MM.1S (cell line): ENCODE measurements at places on chromosomes 3 and 15.

- no peak for DNase-seq
Measured at GRCh38 chr15:60751985-60752952, 273.3 kb upstream of the ICE2 start.

GRCh38 chr3:84963137-84963536 is 4.3 kb downstream of the CADM2 start:
- DNase-seq, result no peak

DNA sequence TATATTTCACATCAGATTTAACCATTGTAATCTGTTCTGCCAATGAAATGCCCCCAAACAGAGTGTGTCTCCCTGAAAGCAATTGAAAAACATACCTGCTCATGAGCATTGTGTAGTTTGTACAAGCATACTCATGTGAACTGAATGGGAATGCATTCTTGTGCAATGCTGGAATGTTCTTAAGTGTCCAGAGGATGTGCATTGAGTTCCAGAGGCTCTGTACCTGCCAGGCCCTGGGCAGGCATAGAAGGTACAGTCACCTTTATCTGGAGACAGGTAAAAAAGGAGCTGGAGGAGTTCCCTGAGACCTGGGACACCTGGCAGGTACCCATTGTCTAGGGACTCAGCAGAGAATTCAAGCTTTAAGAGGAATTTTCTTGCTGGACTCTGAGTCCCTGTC is 2.8 kb downstream of the MRAS start:
- no peak for DNase-seq

DNA sequence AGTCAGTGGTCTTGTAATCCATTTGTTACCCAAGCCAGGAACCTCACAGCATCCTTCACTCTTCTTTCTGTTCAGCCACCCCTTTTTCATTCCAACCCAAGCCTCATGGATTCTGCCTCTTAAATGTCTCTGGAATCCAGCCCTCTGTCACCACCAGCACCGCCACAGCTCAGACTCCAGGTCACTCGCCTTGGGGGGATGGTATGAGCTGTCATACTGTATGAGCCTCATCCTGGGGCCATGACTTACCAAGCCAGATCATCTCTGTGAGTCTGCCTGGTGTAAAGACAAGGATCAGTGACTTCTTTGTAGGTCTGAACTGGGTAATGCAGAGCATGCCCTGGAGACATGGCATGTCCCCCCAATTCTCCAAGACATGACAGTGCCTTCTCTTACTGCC is 79.6 kb downstream of the PGPEP1L start:
- no peak for DNase-seq

GRCh38 chr3:93843981-93844380 is 129.7 kb downstream of the PROS1 start:
- DNase-seq, result no peak

GRCh38 chr15:66849746-66850077 is 147.7 kb downstream of the SMAD6 start:
- no peak for DNase-seq

DNA sequence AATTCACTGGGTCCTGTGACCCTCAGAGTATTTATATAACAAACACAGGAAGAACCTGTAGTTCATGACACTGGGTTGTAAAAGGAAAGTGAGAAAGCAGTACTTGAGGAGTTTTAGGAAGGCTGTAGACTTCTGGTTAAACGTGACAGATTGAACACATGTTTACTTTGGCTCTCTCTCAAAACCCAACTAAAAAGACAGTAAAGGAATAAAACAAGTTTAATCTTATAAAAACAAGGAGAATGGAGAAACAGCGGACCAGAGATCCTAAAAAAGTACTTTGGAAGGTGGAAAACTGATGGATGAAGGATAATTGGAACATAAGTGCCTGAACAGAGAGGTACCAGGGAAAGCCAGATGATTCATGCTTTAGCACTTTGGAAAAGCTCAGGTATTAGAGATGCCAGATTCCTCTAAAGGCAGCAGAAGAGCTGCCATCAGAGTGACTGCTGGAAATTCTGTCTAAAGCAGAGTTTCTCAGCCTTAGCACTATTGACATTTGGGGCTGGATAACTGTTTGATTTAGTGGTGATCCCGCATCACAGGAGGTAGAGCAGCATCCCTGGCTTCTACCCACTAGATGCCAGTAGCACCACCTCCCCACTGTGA is 182.9 kb upstream of the RORA start:
- DNase-seq, result peak; percentile 47

DNA sequence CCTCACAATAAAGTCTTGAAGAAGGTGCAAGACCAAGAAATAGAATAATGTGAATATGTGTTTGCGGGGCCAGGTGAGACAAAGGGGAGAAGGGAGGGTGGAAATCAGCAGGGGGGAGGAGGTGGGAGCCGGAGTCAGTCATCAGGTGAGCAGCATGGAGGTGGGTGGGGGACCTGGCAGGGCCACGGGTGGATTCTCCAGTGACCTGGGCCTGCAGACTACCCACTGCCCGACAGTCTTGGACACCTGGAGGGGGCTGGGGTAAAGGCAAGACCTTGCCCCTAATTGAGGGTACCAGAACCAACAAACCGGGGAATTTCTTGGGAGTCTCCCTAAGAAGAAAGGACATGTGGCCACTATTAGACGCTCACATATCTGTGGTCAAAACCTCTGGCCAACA is 95.8 kb downstream of the CHSY1 start:
- DNase-seq, result no peak

DNA sequence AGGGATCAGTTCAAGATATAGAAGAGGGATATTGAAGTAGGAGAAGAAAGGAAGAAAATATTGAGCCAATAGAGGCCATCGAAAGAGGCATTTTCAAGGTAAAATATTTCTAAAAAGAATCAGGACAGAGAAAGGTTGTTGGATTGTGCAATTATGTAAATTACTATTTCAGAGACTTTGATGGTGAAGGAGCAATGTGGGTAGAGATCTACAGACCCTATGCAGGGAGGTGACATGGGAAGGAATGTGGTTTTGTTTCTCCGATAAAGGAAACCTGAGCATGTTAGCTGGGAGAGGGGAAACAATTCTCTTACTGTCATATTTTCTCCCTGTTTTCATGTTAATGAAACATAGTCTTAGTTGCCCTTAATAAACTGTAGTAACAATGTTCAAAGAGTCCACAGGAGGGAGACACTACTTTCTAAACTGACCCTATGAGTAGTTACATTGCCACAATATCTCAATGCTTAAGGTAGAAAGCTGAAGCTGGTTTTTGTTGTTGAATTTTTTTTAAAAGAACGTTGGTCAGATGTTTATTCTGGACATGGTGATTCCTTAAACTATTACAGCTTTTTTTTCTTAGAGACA is 133.3 kb downstream of the GRM7 start:
- DNase-seq, result no peak

- DNase-seq, result no peak
Measured at GRCh38 chr3:155130001-155130400, 49.9 kb downstream of the MME start.

DNA sequence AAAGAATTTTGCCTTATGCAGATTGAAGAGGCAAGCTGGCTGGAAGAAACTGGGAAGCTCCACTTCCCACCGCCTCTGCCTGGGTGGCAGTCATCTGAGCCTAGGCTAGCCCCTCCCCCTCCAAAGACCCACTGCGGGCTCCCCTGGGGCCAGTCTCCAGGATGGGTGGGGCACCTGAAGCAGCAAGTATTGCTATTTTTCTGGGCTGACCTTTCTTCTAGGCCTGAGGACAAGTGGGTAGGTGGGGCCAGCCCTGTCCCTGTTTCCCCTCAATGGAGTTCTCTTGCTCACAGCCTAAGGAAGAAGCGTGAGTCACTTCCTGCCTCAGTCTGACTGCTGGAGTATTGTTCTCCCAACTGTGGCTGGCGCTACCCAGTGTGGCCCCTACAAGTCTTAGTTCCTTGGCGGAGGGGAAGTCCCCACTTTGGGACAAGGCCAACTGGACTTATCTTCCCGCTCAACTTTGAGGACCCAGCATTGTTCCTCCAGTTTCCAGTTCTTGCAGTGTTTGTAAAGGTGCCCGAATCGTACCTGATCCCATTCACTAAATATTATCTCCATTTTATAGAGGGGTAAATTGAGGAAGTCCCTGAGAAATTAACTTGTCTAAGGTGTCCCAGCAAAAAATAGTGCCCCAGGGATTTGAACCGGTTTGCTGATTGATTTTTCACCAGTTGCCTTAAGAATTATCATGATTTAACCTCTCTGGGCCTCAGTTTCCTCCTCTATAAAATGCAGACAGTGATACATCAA is 1.4 kb downstream of the FURIN start:
- DNase-seq, result no peak

DNA sequence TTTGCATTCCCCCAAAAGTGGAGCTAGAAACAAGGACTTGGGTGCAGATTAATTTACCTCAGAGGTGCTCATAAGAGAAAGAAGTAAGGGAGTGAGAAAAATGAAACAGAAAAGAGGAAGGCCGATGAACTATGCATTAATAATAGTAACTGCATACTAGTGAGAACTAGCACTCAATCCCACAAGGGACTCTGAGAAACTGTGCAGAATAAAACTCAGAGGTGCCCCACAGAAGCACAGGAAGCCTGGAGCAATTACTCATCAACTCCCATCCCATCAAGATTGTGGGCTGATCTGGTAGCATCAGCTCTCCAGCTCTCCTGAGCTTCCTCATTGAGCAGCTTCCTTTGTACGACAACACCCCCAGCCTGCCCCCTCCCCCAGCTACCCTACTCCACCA is 50.8 kb downstream of the CLDN18 start:
- DNase-seq, result no peak

GRCh38 chr3:185342459-185343174 is 20.3 kb upstream of the MAP3K13 start:
- DNase-seq, result peak; percentile 64

DNA sequence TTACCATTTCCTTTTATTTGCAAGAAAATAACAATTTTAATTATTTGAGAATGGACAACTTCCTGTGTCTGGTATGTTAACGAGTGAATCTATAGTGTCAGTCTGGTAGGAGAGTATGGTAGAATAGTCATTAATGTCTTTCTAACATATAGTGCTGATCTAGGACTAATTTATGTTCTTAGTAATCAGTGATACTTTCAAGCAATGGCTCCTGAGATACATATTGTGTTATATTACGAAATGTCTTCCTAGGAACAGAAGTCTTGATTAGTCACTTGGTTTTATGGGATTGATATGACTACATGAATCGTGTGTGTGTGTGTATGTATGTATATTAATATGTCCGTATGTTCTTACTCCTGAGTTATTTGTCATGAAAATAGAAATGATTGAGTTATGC is 66.6 kb upstream of the PAQR5 start:
- no peak for DNase-seq

- DNase-seq, result peak; percentile 65
Measured at GRCh38 chr3:194003114-194004057, 132.6 kb upstream of the HES1 start.

GRCh38 chr15:48861813-48862431 is 16.0 kb upstream of the EID1 start:
- DNase-seq, result peak; percentile 70

DNA sequence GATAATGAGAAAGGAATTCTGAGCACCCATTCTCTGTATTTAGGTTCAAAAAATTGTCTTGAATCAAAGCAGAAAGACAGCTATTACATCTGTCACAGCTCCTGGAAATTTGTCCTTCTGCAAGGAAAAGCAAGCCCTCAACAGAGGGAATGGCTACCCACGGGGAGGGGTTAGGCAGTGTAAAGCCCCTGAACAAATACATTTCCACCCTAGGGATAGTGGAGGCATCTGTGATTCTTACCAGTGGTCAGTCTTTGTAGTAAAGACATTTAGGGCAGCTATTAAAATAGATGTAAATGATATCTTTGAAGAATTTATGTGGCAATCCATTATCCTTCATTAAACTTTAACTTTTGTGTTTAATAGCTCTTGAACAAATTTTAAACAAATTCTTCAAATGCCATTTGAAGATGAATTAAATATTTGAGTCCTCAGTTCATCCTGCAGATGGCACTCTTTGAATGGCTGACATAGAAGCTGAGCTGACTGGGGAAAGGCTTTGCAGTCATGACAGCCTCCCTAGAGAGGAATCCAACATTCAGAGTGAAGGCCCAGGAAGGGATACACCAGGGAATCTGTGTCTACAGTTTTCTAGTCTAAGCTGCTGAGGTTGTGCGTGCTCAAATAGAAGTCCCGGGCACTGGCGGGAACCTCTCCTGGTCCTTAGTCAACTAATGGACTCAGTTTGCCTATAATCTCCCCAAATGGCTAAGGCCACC is 359.7 kb upstream of the ROPN1 start:
- DNase-seq, result peak; percentile 75

DNA sequence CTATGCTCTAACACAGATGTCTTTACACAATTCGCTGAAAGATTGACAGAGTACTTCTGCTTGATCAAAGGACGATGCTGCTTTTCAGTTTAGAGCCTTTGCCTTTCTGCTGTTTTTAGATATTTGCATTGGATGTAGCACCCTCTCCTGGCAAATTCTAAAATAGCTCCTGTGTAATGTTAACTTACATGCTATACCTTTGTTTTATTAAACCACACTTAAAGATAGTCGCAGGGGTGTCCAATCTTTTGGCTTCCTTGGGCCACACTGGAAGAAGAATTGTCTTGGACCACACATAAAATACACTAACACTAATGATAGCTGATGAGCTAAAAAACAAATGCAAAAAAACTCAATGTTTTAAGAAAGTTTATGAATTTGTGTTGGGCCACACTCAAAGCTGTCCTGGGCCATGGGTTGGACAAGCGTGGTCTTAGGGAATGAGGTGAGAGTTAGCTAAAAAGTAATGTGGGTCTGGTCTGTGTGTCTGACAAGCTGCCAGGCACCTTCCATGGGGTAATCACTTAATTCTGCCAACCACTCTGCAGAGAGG is 62.9 kb downstream of the ATG7 start:
- peak; percentile 59 for DNase-seq

- DNase-seq, result no peak
Measured at GRCh38 chr3:135645541-135645940, 320.0 kb upstream of the PPP2R3A start.

DNA sequence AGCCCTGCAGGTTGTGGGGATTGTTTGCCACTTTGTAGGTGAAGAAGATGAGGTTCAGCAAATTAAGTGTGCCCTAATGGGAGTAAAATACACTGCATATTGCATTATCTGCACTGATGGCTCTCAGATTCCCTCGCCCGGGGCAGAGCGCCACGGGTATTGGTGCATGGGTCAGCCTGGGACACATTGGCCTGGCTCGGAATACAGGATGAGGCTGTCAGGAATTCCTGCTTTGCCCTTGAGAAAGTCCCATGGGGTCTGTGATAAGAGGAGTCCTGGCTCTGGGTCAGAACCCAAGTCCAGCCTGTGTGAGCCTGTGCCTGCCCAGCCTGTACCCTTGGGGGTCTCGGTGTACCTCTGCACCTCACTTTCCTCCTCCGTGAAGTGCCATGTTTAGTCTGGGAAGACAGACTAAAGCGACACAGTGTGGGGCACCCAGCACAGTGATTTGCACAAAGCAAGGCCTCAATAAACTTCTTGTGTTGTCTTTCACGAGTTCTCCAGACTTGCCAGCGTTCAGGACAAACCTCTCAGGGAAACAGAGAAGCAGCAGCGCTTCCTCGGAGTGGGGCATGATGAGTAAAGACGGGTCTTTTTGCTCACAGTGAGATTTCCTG is 107.6 kb downstream of the LRRK1 start:
- no peak for DNase-seq
